ENCODE measurements at places on chromosomes 5 and 9.

DNA sequence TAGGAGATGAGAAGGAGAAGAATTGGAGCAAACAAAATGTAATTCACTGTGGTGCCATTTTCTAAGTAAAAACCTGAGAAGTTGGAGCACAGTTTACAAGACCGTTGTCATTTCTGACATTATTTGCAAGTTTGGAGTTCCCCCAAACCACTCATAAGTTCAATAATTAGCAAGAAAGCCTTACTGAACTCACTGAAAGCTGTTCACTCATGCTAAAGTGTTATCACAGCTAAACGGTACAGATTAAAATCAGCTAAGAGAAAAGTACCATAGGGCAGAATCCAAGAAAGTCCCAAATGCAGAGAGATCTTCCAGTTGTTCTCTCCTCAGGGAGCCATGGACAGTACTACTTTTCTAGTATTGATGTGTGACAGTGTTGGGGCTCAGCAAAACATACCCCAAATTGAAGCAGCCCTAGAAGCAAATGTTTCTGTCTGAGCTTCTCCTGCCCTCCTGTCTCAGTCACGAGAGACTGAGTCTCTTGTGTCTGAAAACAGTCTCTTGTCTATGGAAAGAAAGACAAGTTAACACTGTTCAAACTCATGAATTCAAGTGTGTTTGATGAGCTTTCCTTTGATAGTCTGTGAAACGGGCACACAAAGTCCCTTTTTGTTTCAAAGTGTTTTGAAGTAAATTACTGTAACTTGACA is 221.2 kb downstream of the GABRG2 start:
- DNase-seq: no peak

DNA sequence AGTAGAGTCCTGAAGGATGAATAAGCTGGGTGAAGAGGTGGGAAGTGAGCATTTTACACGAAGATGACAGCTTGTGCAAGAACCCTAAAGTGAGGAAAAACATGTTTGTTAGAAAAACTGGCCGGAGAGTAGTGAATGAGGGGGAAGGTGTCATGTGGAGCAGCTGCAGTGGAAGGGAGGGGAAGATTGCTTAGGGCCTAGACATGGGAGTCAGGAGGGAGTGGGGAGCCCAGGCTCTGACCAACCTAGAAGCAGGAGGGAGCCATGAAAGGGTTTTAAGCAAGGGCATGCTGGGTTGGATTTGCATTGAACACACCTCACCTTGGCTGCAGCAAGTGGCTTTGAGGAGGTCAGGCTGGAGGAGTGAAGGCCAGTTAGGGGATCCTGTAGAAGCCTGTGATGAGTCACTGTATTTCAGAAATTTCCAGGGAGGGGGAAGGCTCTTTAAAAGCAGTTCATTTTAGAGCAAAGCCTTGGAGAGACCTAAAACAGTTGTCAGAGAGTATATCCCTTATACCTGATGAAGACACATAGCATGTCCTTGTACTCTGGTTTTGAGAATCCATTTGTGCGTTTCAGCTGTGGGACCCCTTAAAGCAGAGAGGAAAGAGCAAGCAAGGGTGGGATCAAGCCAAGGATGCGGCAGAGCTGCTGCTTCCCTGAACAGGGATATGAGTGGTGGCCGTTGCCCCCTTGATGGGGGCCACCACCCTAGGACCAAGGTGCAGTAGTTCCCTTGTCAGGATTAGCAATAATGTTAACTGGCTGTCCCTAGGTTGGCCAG is 45.4 kb downstream of the ANGPTL2 start:
- no peak for DNase-seq

GRCh38 chr5:62593331-62593730 is 14.7 kb downstream of the LRRC70 start:
- DNase-seq: no peak

- DNase-seq: no peak
These were observed 415.8 kb upstream of the CDH10 start for GRCh38 chr5:25060575-25060974.

DNA sequence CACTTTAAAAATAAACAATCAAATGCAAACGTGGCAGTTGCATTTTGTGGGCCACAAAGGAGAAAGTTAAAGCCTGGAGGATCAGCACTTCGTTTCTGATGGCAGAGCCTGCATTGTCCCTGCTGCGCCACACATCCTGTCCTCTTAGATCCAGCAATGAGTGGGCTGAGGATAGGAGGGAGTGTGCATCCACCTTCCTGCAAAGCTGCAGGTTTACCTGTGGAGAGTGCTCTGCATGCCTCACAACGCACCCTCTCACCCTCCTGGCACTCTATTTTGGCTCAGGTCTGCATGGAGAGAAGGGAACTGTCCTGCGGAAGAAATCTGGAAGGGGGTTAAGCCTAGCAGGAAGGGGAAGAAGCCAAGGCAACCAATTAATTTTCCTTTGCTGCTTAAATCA is 212.2 kb upstream of the SLC24A2 start:
- no peak for DNase-seq

DNA sequence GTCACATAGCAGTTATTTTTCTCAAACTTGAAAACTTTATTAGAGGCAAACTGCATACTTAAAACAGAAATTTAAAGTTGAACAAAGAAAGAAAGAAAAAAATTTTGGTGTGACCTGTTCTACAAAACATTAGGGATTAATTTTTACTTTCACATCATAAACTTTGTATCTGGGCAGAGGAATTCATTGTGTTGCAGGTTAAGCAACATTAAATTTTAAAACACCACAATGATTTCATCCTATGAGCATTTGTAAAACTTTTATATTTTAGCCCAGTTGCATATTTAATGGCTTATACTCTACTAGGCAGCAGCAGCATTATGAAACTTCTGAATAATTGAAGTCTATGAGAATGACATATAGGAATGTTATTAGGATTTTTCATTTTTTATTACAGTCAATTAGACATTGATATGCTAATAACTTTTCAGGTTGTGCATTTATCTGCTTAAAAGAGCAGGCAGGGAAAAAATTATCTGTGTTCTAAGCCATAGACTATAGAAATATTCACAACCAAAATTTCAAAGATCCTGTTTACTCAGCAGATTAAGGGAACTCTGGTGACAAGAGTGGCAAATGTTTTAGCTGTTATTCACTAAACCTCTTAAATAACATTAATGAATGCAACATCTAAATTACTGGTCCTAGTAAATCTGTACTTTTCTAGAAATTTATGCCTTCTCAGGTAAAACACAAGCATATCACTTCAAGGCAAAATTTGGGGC is 1088.5 kb upstream of the CDH6 start:
- no peak for DNase-seq

DNA sequence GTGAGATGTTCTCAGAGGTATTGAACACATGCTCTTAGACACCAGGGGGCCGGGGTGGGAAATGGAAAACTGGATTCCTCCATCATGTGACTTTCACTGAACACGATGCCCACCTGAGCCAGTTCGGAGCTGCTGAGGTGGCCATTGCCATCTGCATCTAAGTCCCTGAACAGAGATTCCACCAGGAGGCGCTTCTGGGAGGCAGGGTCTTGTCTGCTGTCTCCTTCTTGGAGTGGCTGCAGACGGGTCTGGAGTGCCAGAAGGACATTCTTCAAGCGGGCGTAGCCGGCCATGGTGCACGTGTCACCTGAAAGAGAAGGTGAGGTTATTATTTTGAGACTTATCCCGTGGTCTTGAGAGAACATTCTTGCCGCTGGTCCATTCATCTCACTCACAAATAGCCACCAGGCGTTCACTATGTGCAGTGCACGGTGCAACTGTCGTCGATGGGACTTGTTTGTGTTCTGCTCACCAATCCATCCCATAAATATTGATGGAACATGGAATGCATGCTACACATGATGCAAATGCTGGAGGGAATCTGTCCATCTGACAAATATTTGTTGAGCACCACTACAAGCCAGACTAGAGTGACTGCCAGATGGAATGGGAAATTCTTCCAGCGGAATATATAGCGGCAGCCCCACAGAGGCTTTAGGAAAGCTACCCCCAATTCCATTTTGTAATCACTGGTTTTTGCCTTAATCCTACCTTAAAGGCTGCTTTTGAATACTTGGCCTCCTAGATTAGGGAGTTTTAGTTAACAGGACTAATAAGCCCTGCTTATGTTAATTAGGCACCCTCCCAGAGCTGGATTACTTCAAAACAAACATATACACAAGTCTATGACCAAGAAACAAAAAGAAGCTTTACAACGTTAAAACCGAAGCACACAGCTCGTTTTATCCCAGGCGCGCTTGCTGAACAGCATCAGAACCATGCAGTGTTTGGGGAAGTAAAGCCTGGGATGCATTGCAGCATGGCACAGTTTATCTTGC is 264.8 kb downstream of the HSPA4 start:
- no peak for DNase-seq

- DNase-seq: no peak
These were observed 62.9 kb upstream of the ZNF622 start for GRCh38 chr5:16528382-16529110.

GRCh38 chr5:58299256-58299655 is 160.6 kb downstream of the PLK2 start:
- no peak for DNase-seq

DNA sequence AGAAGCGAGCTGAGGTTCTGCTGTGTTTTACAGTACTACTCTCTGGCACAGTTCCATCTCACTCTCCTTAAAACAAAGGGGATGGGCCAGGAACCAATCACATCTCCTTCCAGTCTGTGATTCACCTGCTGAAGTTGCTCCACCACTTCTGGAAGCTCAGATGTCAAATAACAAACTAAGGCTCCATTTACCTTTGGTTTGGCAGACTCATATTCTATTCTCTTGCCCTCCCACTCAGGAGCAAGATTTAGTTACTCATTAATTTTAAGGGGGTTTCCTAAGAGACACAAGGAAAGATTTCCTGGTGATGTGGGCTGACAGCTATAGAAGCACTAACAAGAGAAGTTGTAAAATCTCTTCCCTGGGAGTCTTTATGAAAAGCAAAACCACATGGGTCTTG is 37.8 kb upstream of the KIF2A start:
- no peak for DNase-seq

GRCh38 chr5:122607818-122608217 is 167.1 kb upstream of the SNX2 start:
- no peak for DNase-seq

DNA sequence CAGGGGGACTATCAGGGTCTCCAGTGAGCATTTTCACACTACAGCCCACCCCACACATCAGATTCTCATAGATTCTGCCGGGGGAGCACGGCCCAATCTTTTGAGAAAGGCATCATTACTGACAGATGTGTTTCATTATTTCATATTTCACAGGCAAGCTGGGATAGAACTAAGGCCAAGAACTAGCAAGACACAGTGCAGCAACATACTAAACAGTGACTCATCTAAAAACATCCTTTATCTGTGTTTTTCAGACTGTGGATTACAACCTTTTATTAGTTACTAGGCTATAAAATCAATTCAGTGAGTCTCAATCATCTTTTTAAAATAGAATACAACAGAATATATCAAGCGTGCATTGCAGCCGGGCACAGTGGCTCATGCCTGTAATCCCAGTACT is 59.8 kb downstream of the CPLANE1 start:
- DNase-seq: no peak

DNA sequence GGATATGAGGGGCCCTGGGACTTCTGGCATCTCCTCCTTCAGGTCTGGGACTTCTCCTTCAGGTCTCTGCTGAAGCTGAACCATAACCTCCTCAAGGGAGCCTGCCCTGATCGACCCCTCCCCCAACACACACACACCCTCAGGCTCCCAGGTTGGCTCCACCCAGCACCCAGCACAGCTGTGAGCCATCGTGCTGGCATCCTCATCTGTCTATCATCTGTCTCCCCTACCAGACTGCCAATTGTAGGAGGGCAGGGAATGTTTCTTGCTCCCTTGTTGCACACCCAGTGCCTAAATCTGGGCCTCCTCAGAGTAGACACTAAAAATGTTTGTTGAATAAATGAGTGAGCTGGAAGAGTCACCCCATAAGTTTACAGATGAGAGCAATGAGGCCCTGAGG is 71.4 kb downstream of the LRSAM1 start:
- DNase-seq: no peak

GRCh38 chr5:91183743-91184142 is 199.4 kb downstream of the ARRDC3 start:
- no peak for DNase-seq

DNA sequence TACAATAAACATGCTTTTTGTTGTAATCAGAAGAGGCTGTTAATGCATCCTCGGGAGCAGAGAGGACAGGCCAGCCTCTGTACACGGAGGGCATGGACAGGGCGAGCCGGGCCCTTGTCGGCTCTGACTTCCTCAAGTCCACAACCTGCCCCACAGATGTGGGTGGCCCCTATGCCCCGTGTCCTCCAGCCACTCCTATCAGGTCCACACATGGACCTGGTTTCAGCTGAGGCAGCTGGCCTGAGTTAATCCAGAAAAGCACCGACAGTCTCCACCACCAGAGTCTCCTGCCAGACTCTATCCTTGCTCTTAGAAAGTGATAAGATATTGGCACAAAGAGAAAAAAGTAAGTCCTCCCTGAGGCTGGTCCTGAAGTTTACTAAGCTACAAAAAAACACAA is 52.4 kb upstream of the PHYKPL start:
- no peak for DNase-seq

DNA sequence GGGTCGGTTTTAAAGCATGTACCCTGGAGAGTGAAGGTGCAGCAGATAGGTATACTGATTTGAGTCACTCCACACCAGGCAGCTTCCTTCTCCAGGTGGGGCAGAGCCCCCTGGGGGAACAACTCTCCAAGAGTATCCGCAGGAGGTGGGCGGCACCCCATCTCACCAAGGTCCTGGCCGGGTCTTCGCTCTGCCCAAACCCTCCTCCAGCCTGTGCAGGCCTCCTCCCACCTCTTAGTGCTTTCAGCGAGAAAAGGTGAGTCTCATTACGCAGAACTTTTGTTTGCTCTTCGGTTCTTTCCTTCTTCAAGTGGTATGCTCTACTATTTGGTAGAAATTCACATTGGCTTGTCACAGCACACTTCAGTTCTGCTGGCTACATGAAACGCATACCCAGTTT is 13.7 kb downstream of the SPACA9 start:
- no peak for DNase-seq

GRCh38 chr5:160451281-160451680 is 29.6 kb downstream of the PTTG1 start:
- DNase-seq: no peak

DNA sequence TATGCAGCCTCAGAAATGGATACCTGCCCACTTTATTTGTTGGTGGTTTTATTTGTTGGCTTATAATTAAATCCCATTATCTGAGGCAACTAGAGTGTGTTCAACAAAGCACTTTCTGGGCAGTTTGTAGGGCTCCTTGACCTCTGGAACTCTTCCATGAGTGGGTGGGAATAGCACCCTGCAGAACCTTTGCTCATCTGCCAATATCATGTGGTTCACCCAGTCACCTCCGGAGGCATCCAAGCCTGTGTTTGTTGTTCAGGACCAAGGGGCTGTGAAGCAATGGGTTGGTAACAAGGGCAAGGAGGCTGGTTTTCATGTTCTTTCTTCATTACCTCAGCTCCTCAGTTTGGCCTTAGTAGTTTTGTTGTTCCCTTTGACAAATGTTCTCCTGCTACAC is 314.0 kb downstream of the NDUFS4 start:
- DNase-seq: no peak

Data from activated T-cell treated with anti-CD3 and anti-CD28 coated beads for 4 hours (primary cell).